Activated CD4-positive, alpha-beta T cell treated with anti-CD3 and anti-CD28 coated beads, Interleukin-2, amount 50 U/mL, for 1 hour (primary cell): ENCODE measurements at places on chromosomes 13 and 19.

DNA sequence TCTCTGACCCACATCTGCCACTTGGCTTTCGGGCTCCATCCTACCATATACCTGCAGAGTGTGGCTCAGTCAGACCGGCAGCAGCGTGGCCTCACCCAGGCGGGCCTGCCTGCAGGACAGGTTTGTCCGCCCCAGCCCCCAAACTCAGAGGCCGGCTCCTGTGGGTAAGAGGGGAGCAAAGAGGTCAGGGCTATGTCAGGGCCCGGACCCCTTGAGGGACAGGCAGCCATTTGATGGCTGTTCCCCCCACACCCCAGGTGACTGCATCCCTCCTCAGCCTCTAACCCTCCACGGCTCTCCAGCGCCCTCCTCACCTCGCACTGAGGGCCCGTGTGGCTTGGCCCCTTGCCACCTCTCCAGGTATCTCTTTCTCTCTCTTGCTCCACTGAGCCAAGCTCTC lies 12.3 kb upstream of the ZBTB32 start:
- no peak for DNase-seq

DNA sequence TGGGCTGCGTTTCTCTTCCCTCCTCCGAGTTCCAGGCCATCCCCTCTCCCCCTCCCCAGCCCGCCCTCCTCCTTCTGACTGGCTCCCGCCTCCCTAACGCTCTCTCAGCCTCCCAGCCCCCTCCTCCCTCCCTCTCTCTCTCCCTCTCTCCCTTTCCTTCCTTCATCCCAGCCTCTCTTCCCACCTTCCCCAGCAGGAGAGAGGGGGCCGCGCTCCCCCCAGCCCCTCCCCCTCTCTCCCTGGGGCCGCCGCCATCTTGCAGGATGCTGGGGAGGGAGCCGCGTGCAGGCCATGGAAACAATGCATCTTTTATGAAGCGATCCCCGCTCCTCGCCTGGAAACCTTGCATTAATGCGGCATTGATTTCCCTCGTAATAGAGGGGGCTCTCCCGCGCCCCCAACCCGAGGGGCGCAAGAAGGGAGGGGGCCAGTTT lies 42.6 kb upstream of the ADGRL1 start:
- DNase-seq, result peak; percentile 30

GRCh38 chr19:6087074-6087571 lies 23.2 kb downstream of the RFX2 start:
- DNase-seq, result no peak

- no peak for DNase-seq
Observed at GRCh38 chr13:31862828-31863227, 123.5 kb downstream of the RXFP2 start.

- no peak for DNase-seq
Observed at GRCh38 chr13:104460554-104460953, 1394.3 kb upstream of the SLC10A2 start.

DNA sequence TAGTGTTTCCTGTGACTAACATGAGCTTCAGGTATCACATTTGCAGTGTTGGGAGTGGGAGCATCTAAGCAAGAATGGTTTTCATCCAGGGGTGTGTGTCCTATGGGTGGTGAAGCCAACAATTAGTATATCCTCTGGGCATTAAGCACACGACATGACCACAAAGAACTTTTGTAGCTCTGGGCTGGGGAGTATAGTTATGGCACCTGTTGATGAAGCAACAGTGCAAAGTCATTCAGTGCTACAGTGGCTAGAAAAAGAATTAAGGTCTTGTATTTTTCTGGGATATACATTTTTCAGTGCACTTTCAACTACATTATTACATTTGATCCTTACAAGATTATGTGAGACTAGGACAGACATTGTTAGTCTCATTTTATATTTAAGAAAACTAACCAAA lies 21.8 kb downstream of the CCNA1 start:
- DNase-seq, result no peak

GRCh38 chr19:29292153-29292552 lies 79.2 kb upstream of the UQCRFS1 start:
- DNase-seq, result no peak

DNA sequence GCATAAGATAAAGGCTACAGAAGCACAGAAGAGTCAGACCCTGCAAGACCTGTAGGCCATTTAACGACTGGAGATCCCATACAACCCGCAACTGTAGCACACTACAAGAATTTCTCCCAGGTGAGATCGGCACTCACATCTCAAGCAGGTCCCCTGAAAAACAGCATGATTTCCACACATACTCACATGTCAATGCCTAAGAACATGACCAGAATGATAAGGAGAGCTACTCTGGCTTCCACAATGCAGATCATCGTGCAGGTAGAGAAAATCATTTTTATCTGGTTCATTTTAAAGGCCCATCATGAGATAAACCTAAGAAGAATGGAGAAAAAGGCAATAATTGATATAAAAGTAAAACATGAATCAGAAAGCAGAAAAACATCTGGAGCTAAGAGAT lies 17.5 kb upstream of the PEG3 start:
- no peak for DNase-seq

DNA sequence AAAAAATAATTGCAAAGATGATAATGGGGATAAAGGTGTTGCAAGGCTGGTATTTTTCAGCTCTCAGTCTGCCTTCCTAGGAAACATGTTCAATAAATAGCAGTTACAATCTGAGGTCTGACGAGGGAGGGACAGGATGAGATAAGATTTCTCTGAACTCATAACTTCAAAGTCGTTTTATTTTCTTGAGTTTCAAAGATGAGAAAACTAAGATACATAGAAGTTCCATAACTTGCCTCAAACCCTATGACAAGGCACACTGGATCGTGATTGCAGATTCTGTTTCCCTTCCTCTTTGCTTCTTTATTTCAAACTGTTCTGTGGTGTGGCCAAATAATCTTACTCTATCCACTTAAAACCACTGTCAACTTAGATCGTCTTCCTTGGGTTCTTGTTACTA lies 327.2 kb downstream of the GPC5 start:
- DNase-seq, result no peak

- no peak for DNase-seq
Observed at GRCh38 chr19:9323557-9323918, 441 bp upstream of the ZNF559 start.

- DNase-seq, result no peak
Observed at GRCh38 chr19:33280351-33280921, 21.9 kb downstream of the CEBPA start.

DNA sequence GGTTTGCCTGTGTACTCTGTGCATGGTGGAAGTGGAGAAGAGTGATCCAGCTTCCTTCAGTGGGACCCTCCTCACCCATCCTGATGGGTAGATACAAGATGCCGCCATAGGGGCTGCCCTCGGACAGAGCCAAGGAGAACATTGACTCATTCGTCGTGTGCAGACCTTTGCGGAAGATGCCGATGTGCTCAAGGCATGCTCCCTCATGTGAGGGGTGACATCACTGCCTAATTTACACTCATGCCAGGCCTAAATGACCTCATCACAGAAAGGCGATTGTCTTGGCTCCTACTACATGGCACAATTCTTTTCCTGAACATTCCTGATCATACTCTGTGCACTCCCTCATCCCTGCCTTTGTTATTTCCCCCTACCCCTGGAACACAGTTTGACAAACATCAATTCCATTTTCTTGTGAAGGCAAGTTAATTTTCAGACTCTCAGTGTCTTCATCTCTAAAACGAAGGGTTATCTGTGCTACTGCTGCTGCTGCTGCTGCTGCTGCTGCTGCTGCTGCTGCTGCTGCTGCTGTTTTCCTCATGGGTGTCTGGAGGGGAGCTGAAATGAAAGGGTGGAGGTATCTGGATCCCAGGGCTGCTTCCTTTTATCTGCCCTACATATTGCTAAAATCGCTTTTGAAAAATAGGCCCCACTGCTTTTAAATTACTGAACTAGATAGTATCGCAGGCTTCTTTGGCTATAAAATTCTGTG lies 146.5 kb upstream of the ARGLU1 start:
- DNase-seq, result no peak

DNA sequence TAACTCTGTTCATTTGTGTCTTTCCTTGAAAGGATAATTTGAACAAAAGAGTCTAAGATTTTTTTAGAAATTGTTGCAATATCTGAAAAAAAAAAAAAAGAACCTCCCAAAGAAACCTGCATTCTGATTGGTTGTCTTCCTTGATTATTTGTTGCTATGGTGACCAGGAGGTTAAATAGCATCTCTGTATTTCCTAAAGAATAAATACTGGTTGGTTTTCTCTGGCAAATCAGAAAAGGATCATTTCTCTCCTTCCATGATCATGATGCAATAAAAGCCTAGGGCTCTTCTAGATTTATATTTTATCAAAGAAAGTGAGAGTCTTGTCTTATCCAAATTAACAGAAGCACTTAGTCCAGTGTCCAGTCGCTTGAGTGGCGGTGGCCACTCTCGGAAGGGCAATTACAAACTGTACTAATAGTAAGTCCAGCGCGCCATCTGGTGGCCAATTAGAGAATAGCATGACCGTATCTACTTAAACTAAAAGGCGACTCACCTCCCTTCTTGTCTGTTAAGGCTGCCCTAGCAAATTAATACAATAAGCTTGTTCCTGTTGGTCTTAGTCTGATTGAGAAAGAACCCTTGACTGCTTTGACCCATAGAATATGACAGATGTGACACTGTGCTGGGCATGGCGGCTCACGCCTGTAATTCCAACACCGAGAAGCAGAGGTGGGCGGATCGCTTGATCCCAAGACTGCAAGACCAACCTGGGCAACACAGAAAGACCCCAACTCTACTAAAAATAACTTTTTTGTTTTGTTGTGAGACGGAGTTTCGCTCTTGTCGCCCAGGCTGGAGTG lies 47.0 kb upstream of the PNMA8B start:
- DNase-seq, result peak; percentile 78

DNA sequence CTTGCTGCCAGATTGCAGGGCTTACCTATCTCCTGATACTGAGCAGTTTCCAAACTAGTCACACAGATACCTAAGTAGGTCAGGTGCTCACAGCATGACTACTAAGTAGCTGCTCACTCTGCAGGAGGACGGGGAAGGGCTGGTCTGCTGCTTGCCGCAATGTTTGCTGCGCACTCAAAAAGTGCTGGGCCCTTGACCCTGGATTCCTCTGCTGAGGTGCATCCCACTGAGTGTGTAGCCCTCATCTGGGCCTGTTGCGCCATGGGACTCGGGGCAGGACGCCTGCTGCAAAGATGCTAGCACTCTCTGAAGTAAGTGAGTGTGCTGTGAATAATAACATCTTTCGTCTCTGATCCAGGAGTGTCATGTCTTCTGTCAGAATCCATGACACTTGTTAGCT lies 59.2 kb upstream of the MEDAG start:
- DNase-seq, result no peak

GRCh38 chr13:51620165-51620983 lies 36.1 kb downstream of the WDFY2 start:
- no peak for DNase-seq

- DNase-seq, result peak; percentile 36
Observed at GRCh38 chr19:18119013-18119716, 21.6 kb downstream of the MAST3 start.

- no peak for DNase-seq
Observed at GRCh38 chr13:22047785-22048104, 376.9 kb downstream of the FGF9 start.

- DNase-seq, result no peak
Observed at GRCh38 chr19:2661615-2662014, 40.9 kb downstream of the GNG7 start.

DNA sequence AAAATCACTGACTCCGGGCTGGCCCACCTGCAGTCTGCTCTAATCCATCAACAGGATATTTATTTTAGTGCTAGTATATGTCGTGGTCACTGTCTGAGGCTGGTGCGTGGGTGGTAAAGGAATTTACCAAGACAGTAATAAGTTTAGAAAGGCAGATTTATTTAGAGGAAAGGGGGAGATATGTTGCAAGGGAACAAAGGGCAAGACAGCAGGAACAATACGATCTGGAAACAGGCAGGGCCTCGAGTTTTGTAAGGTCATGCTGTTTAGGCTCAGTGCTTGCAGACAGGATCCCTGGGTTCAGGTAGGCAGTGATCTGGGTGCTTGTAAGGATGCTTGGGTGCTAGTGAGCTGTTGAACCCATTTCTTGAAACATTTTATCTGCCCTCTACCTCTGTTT lies 748.2 kb upstream of the SLITRK5 start:
- DNase-seq, result no peak

DNA sequence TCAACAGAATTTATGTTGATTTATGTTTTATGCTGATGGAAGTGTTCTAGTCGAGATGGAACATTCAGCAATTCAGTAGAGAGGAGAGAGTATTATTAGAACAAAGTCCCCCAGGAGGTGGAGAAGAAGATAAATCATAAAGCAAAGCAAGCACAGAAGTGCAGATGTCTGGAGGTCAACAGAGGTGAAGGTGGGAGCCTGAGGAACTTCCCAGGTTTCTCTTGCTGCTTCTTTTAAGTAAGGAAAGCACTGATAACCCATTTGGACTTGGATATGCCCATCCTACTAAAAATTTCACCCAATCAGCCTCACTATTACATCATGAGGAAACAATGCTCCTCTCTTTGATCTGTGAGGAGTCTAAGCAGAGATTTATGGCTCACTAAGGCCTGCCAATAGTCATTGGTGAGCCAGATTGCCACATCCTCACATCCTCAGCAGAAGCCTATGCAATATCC lies 98.8 kb downstream of the EPSTI1 start:
- DNase-seq, result no peak

DNA sequence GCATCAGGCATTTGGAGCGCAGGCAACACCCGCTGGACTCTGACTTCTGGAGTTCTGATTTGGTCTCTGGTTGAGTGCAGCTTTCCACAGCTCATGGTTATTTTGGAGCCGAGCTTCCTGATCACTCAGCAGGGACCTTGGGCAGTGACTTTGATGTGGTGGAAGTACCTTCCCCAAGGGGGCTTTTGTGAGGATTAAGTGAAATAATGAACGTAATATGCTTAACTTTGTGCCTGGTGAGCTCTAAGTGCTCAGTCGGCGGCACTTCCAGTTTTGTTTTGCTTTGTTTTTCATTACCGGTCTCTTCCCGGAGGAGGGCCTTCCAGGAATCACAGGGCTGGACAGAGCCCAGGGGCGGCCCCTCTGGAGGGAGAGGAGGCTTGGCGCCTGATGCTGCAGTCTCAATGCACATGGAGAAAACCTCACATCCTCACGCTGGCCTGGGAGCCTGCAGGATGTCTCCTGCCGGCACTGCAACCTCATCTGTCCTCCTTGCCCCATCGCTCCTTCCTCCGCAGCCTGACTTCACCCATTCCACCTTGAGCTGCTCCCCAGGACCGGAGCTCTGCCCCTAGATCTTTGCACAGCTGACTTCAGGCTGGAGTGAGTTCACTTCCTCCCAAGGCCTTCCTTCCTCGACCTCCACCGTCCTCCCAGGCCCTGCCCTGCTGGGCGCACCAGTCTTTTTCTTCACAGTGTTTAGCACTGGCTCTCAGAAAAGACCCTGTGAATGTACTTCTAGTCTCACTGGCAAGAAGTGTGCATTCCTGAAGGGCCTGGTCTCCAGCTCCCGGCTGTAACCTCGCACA lies 1.5 kb downstream of the PLEKHF1 start:
- DNase-seq, result no peak

GRCh38 chr13:33003458-33004019 lies 12.7 kb upstream of the KL start:
- DNase-seq, result no peak

DNA sequence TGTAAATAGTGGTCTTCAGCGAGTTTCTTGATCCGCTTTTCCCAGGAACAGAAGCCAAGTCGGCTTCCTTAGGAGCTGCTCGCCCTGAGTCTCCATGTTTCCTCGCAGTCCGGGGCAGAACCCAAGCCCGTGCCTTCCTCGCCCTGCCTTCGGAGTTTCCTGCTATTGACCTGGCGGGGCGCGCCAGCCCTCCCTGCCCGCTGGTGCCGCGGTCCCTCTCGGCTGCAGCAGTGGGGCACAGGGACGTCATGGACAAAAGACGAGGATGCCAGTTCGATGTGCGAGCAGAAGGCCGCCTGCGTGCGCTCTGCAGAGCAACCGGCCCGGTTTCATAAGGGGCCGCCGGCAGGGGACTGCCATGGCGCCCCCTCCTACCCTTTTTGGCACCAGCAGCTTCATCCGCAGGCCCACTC lies 156.6 kb downstream of the TM9SF2 start:
- peak; percentile 9 for DNase-seq
